Activated T-cell treated with anti-CD3 and anti-CD28 coated beads, Interleukin-2, amount 50 U/mL, for 72 hours (primary cell): ENCODE measurements at places on chromosomes 6 and 20. TPM values are rescaled to one million over a fixed set of nuclear protein-coding genes. Genes with fewer than 3 reads are reported as not detected.

DNA sequence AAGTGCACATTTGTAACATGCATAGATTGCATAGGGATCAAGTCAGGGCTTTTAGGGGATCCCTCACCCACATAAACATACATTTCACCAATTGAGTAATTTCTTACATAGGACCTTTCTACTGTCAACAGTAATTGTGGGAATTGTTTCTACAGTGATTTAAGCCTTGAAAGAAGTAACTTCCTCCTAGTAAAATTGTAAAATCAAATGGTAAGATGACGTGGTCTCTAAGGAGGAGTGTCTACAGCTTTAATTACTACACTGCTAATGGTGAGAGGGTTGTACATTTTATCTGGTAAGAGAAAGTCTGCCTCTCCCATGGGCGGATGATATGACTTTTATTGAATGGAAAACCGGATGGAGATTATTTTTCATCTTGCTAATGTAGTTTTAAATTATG is 98.0 kb downstream of the RPP40 start:
- H3K36me3 ChIP-seq: peaks cover 2% of the 10 kb centered on the region
- H3K27me3 ChIP-seq: no peaks in the 10 kb centered on the region
- peaks cover 49% of the 10 kb centered on the region for H3K4me1 ChIP-seq
- no peak for DNase-seq
- no peak overlapping the region for H3K27ac ChIP-seq

SLC22A23 gene
- total RNA-seq: 1.5 TPM

GRCh38 chr6:107987805-107988204 is 29.8 kb upstream of the SEC63 start:
- no peaks in the 10 kb centered on the region for H3K4me1 ChIP-seq
- no peak overlapping the region for H3K4me3 ChIP-seq
- H3K27me3 ChIP-seq: peaks cover 3% of the 10 kb centered on the region
- DNase-seq: no peak
- H3K36me3 ChIP-seq: no peaks in the 10 kb centered on the region

DNA sequence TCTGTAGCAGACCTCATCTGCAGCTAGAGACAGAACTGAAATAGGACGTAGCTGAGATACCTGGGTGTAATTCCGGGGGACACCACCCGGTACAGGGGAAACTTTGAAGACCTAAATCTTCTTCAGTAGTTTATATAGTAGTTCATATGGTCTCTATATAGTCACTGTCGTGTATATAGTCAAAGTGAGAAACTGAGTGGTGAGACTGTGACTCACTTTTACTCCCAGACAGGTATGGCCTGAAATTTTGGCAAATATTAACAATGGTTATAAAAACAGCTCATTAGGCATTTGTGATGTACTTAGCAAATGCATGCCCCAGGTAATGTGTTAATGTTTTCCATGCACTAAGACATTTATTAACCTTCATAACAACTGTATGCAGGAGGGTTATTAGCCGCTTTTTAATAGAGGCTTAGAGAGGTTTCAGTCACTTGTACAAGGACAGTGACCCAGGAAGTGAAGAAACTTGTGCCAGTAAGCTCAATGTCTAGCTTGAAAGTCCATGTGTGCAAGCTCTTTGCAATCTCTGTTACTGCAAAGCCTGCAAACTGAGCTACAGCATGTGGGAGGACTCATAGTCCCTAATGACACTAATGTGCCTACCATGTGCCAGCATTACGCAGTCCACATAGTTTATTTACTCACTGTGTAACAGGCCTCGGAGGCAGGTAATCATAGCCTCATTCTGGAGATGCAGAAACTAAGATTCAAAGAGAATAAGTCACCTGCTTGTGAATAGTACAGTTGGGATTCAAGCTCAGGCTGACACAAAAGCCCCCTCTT is 165.4 kb upstream of the CHD6 start:
- no peak overlapping the region for H3K27ac ChIP-seq
- H3K4me1 ChIP-seq: no peaks in the 10 kb centered on the region
- H3K36me3 ChIP-seq: no peaks in the 10 kb centered on the region
- DNase-seq: no peak
- no peak overlapping the region for H3K4me3 ChIP-seq

GRCh38 chr6:84077645-84078044 is 44.1 kb downstream of the MRAP2 start:
- DNase-seq: no peak
- no peak overlapping the region for H3K27ac ChIP-seq
- H3K4me3 ChIP-seq: no peak overlapping the region
- H3K4me1 ChIP-seq: no peaks in the 10 kb centered on the region

GRCh38 chr20:58312836-58313235 is 3.3 kb downstream of the RAB22A start:
- H3K36me3 ChIP-seq: peaks cover 9% of the 10 kb centered on the region
- peak; percentile 49 for DNase-seq
- peak overlapping the region; percentile 70 for H3K4me3 ChIP-seq
- peak overlapping the region; percentile 71 for H3K27ac ChIP-seq

DNA sequence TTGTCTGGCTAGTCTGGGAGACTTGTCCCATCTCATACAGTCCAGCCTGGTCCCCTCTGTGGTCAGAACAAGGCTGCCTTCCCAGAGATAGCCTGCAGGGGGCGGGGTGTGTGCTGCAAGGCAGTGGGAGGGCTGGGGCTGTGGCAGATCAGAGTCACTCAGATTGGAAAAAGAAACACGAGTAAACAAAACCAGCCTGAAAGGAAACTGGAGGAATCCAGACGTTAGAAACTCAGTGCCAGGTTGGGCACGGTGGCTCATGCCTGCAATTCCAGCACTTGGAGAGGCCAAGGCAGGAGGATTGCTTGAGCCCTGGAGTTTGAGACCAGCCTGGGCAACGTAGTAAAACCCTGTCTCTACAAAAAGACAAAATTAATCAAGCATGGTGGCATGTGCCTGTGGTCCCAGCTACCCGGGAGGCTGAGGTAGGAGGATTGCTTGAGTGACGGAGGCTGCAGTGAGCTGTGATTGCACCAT is 20.2 kb downstream of the LEMD2 start:
- H3K4me3 ChIP-seq: no peak overlapping the region
- no peaks in the 10 kb centered on the region for H3K27me3 ChIP-seq
- DNase-seq: peak; percentile 78
- no peaks in the 10 kb centered on the region for H3K36me3 ChIP-seq
- H3K27ac ChIP-seq: no peak overlapping the region

- no peak overlapping the region for H3K27ac ChIP-seq
- H3K4me1 ChIP-seq: no peaks in the 10 kb centered on the region
- H3K27me3 ChIP-seq: no peaks in the 10 kb centered on the region
- H3K4me3 ChIP-seq: no peak overlapping the region
- H3K36me3 ChIP-seq: peaks cover 4% of the 10 kb centered on the region
Measured at GRCh38 chr6:145668844-145669243, 66.5 kb downstream of the EPM2A start.

RAET1E gene
- total RNA-seq: not detected

PACSIN1 gene
- total RNA-seq: 0.29 TPM

ID1 gene
- total RNA-seq: 0.84 TPM

DNA sequence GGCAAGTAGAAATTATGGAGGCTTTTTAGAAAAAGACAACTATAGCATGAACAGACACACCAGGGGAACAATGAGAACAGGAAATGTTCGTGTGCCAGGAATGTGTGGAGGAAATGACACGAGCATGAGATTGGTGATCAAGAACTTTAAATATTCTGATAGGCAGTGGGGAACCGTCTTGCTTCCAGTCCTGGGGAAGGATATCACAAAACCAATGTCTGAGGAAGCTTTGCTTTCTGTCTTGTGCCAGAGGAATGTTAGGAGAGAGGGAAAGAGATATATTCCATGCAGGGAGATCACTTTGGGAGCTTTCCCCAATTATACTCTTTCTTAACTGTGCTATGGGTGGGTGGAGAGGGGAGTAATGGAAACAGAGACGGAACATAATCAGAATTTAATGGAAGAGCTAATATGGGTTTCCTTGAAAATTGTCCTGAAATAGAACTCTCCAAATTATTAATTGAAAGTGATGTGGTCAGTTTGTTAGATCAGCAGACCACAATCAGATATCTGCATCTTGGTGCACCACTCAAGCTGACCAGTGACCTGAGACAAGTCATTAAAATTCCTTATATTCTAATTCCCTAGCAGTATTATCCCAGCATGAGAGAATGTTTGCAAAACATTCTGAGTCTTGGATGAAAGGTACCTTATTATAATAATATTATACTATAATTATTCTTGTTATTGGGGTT is 178.2 kb downstream of the SOX4 start:
- H3K36me3 ChIP-seq: no peaks in the 10 kb centered on the region
- H3K4me3 ChIP-seq: no peak overlapping the region
- H3K27ac ChIP-seq: no peak overlapping the region
- no peak for DNase-seq
- H3K4me1 ChIP-seq: no peaks in the 10 kb centered on the region

PTPRA gene
- total RNA-seq: 81.2 TPM

GRCh38 chr20:17611540-17612286 is 41.8 kb downstream of the DSTN start:
- no peak overlapping the region for H3K27ac ChIP-seq
- peak overlapping the region; percentile 18 for H3K4me3 ChIP-seq
- H3K27me3 ChIP-seq: no peaks in the 10 kb centered on the region
- H3K4me1 ChIP-seq: peaks cover 32% of the 10 kb centered on the region

GRCh38 chr6:97501853-97502252 is 218.8 kb upstream of the MMS22L start:
- no peak overlapping the region for H3K4me3 ChIP-seq
- H3K27ac ChIP-seq: no peak overlapping the region
- no peaks in the 10 kb centered on the region for H3K36me3 ChIP-seq
- H3K27me3 ChIP-seq: peaks cover 19% of the 10 kb centered on the region
- no peaks in the 10 kb centered on the region for H3K4me1 ChIP-seq

TTK gene
- total RNA-seq: 37.9 TPM

DNA sequence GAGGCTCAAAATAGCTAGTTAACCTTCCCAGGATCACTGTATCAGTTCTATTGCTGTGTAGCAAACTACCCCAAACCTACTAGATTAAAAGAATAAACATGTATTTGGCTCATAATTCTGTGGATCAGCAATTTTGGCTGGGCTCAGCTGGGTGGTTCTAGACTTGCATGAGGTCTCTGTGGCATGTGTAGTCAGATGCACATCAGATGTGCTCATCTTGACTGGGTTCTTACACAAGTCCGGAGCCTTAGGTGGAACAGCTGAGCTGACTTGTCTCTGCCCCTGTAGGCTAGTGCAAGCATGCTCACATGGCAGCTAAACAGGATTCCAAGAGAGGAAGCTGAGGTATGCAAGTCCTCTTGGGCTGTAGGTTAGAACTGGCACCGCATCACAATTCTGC is 173.2 kb upstream of the PRND start:
- DNase-seq: no peak
- H3K4me3 ChIP-seq: no peak overlapping the region
- no peaks in the 10 kb centered on the region for H3K36me3 ChIP-seq
- no peaks in the 10 kb centered on the region for H3K4me1 ChIP-seq
- no peak overlapping the region for H3K27ac ChIP-seq
- peaks cover 46% of the 10 kb centered on the region for H3K27me3 ChIP-seq

DNA sequence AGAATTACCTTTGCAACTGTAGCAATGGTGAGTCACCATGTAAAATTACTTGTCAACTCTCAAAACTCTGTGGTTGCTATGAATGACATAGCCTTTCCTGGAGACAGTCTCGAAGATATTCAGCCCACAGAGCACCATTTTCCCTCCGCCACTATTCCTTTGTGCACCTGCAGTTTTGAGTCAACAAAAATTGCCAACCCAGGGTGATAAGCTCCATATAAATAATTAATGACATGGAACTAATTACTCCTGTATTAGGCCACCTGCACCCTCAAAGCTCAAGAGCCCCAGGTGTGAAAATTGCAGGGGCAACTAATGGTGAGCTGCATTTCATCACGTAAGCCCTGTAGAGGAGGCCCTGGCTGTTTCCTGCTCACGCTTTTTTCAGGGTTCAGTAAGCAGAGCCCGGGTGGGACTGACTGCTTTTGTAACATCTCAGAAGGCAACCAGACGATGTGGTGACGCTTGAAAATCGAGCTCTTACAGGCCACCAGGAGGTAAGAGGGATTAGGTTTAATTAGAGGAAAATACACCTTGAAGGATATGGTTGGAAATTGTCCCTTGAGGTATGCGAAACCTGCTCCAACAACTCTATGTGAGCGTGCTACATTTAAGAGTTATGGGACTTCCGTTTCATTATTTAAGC is 70.8 kb downstream of the BMP2 start:
- H3K27me3 ChIP-seq: no peaks in the 10 kb centered on the region
- no peaks in the 10 kb centered on the region for H3K4me1 ChIP-seq
- no peak overlapping the region for H3K27ac ChIP-seq
- no peak overlapping the region for H3K4me3 ChIP-seq

SLC26A8 gene
- not detected for total RNA-seq

DNA sequence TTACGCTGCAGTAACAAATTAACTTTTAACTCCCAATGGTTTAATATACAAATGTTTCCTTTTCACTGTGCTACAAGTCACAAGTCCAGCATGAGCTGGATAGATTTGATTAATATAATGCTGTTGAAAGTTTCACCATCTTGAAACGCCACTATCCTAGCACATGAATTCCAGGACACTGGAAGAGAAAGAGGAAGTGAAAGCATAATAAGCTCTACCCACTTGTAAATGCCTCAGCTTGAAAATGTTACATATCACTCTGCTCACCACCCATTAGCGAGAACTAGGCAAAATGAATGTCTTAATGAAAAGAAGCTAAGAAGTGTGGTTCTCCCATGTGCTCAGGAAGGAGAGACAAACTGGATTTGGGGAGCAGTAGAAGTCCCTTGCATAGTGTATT is 46.9 kb downstream of the PCSK2 start:
- DNase-seq: no peak
- H3K27me3 ChIP-seq: no peaks in the 10 kb centered on the region
- H3K27ac ChIP-seq: no peak overlapping the region
- H3K4me1 ChIP-seq: no peaks in the 10 kb centered on the region

- no peak for DNase-seq
- H3K36me3 ChIP-seq: no peaks in the 10 kb centered on the region
Measured at GRCh38 chr6:37889486-37889885, 70.0 kb downstream of the ZFAND3 start.
